ENCODE measurements at places on chromosomes 7 and 10. TPM values are rescaled to one million over a fixed set of nuclear protein-coding genes. Genes with fewer than 3 reads are reported as not detected.
A peak's percentile ranks its signal among the peaks of the same experiment; 100 is the strongest.

The OR2A42 gene
- total RNA-seq = not detected

GRCh38 chr7:43439631-43440401 is 143.1 kb upstream of the STK17A start:
- peak; percentile 46 for DNase-seq

DNA sequence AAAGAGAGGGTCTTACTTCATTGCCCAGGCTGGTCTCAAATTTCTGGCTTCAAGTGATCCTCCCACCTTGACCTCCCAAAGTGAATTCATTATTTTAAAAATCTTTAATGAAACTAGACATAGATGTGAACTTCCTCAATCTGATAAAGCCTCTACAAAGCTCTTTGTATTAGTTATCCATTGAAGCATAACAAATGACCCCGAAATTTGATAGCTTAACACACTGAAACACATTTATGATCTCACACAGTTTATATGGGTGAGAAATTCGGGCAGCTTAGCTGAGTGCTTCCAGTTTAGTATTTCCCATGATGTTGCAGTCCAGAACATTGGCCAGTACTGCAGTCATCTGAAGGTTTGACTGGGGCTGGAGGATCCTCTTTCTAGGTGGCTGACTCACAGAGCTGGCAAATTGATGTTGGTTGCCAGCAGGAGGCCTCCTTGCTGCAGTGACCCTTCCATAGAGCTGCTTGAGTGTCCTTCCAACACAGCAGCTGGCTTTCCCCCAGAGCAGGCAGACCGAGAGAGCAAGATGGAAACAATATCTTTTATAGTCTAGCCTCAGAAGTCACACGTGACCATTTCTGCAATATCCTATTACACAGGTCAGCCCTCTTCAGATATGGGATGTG is 16.6 kb upstream of the WNT8B start:
- DNase-seq = no peak

The LUC7L2 gene
- 38.5 TPM for total RNA-seq

- DNase-seq = no peak
Observed at GRCh38 chr10:88411772-88412349, 171.3 kb downstream of the RNLS start.

- DNase-seq = no peak
Observed at GRCh38 chr10:132355297-132355696, 23.3 kb downstream of the LRRC27 start.

The PRSS2 gene
- total RNA-seq = not detected

- no peak for DNase-seq
Observed at GRCh38 chr7:1503390-1503789, 799 bp downstream of the INTS1 start.

The ELAPOR2 gene
- total RNA-seq = 5.9 TPM

The DMTF1 gene
- total RNA-seq = 59.8 TPM

GRCh38 chr7:107995184-107996071 is 7.5 kb downstream of the LAMB1 start:
- DNase-seq = peak; percentile 81

DNA sequence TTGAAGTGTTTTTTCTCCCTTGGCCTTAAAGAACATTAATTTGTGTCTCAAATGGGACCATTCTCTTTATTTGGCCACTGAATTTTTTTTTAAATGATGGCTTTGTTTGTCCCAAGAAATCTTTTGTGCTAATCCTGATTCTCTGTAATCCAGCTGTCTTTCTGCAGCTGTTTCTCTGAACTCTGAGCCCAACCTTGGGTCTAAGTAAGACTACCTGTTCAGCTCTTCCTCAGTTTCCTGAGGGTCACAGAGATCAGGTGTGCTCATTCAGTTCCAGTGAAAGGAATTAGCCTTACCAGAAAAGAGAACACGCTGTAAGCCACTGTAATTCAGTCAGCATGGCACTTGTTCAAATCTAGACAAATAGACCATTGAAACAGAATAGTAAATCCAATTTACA is 94.2 kb downstream of the ANKIB1 start:
- DNase-seq = no peak

DNA sequence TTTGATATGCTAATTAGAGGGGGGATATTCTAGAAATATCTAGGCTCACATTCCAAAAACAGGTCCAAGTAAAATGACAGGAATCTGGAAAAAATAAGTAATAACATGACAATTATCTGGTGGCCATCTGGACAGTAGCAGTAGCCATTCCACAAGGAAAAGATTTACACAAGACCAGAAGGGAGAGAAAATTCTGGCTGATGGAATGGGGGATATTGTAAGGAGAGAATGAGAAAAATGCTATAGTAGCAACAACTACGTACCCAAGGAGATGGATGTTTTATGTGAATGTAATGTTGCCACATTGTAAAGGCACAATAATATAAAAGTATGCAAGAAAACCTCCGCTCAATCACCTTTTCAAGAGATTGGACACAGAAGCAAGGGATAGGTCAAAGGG is 5.4 kb downstream of the MYOF start:
- no peak for DNase-seq

DNA sequence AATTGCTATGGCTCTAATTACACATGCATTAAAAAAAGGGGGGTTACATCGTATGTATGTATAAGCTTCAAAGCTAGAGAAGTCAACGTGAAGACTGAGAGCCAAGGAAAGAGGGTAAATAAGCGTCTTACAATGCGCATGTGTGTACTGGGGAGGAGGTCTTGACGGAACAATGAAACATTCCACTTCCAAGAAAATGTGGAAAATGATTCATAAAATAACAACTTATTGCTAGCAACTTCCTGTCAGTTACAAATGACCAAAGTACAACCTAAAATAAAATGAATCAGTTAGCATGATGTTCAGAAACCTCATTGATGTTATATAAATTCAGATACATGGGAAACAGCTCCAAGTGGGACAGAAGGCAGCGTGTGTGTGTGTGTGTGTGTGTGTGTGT is 104.1 kb upstream of the RHEB start:
- peak; percentile 92 for DNase-seq

The MPP7 gene
- 0.99 TPM for total RNA-seq

GRCh38 chr10:108250936-108251620 is 1086.6 kb upstream of the SORCS1 start:
- DNase-seq = no peak

- no peak for DNase-seq
Observed at GRCh38 chr7:121505540-121506182, 109.6 kb upstream of the FAM3C start.

DNA sequence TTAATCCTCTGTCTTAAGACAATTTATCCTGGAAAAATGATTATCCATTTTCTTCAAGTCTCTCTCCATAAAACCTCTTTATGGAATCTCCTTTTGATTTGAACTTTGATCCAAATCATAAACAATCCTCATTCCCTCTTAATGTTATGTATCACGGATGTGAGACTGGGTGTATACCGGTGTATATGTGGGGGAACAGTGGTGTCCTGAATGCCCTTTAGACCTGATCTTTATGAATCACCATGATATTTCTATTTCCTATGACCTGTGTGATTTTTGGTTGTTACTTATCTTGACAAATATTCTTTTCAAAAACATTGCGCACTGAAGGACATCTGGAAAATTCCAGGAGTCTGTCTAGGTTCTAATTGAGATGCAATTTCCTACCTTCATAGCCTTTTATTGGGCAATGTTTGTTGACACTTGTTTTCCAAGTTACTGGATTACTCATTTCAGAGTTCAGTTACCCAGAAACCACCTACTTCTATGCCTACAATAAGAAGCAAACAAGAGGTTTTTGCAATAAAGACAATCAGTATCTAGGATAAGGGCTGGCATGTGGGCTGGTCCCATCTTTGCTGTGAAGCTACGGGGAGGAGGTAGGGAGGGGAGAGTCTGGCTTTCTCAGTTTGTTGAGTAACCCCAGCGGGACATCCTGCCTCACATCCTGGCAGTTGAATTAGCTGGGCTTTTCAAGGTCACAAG is 190.4 kb downstream of the CTTNBP2 start:
- DNase-seq = no peak

GRCh38 chr10:113379091-113379490 is 173.8 kb upstream of the HABP2 start:
- no peak for DNase-seq

- peak; percentile 54 for DNase-seq
Observed at GRCh38 chr10:108601851-108602250, 1321.5 kb downstream of the XPNPEP1 start.

DNA sequence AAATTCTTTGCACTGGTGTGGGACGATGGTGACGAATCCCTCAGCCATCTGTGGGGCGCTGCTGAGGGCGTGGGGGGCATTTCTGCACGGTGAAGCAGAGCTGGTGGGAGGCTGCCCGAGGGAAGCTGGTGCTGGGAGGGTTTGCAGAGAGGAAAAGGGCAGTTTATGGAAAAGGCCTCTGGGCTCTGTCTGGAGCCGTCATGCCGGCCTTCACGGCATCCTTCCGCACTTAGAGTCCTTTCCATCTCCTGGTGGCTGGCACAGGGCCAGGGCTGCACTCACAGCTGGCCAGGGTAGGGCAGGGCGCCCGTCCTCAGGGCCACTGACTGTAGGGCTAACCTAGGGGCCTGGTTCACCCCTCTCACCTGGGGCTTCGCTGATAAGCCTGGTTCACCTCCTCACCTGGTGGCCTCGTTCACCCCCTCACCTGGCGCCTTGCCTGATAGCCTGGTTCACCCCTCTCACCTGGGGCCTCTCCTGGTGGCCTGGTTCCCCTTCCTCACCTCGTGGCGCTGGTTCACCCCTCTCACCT is 598 bp upstream of the AMZ1 start:
- DNase-seq = peak; percentile 73

DNA sequence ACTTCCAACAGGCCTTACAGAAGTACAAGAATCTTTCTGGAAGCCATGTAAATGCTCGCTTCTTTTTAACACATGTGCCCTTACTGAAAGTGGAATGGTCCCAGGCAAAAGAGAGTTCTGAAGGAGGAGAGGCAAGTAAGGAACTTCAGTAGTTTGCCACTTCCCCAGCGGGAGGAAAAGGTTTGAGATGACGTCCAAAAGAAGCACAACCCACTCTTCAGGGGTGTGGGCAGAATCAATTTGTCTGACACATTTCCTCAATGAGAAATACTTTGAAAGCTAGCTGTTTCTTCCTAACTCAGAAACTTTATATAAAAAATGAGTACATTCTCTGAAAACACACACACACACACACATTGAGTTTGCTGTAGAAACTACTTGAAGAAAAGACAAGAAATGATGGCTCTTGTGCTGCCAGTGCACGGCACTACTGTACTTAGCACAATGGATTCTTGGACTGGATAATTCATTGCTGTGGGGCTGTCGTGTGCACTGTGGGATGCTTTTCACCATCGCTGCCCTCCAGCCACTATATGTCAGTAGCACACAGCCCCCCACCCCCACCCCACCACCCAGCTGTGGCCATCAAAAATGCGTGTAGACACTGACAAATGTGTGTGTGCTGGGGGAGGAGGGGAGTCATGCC is 183.0 kb downstream of the SRPK2 start:
- no peak for DNase-seq

GRCh38 chr7:158409816-158410330 is 177.8 kb downstream of the PTPRN2 start:
- DNase-seq = no peak

DNA sequence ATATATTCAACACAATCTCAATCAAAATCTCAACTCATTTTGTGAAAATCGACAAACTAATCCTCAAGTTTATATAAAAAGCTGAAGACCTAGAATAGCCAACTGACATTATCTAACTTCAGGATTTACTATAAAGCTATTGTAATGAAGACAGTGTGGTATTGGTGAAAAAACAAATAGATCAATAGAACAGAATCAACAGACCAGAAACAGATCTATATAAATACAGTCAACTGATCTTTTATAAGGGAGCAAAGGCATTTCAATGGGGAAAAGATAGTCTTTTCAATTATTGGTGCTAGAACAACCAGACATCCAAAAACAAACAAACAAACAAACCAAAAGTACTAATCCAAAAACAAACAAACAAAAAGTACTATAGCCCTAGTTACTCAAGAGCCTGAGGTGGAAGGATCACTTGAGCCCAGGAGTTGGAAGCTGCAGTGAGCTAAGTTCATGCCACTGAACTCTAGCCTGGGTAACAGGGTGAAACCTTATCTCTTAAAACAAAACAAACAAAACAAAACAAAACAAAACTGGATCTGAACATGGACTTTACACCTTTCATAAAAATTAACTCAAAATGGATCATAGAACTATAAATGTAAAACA is 26.6 kb upstream of the AKR1D1 start:
- no peak for DNase-seq

GRCh38 chr10:44697116-44697515 is 214.0 kb upstream of the TMEM72 start:
- no peak for DNase-seq

The PNLIPRP3 gene
- total RNA-seq = not detected

- no peak for DNase-seq
Observed at GRCh38 chr10:85927952-85928665, 438.5 kb downstream of the GRID1 start.

GRCh38 chr7:98548971-98549370 is 68.1 kb upstream of the NPTX2 start:
- no peak for DNase-seq

Data from fibroblast of lung (primary cell).